ENCODE measurements at places on chromosomes 4 and X.

DNA sequence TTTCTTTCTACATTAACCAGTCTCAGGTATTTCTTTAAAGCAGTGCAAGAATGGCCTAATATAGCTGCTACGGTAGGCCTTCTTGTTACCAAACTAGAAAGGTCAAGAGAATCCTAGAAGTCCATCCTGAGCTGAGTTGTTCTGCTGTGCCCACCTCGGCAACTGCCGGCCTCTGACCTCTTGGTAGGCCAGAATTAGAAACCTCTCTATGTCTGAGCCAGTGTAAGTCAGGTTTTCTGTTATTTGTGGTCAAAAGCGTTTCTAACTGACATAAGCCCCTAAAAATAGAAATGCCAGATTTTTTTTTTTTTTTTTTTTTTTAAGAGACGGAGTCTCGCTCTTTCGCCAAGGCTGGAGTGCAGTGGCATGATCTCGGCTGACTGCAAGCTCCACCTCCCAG lies 43.1 kb downstream of the SOWAHB start:
- DNase-seq = no peak

- DNase-seq = no peak
These were observed 547 bp upstream of the PDGFRA start for GRCh38 chr4:54228546-54228945.

DNA sequence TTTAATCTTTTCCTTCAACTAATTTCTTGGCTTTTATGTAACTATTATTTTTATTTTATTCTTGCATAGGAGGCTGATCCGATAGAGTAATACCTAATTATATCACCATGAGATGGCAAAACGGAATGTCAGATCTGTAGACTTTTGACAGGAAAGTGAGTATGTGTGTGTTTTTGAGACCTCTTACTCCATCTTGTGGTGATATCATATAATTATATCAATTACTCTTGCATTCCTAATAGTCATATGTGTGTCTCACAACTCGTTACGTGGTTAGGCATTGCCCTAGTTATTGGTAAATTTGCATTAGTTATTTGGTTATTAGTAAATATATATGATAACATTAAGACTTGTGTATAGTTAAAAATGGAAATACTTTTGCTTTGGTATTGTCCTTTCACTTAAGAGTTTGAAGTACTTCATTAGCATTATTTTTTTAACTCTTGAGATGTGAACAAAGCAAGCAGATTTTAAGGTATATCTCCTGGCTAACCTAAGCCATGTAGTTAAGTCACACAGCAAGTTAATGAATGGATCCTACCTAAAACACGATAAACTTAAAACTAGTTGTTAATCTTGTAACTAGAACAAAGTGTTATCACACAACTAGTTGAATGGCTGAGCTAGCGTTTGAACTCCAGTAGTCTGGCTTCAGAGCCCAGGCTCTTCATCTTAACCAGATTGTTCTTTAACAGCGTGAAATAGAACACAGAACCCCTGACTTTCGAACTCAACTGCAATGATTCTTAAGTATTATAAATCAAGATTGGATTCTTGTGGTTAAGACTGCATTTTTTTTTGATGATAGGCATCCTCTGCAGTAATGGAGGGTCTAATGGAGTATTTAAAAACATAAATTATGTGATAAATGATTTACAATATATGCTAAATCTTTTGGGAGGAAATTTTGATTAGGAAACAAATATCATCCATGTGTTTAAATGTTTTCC lies 67.1 kb downstream of the PGRMC2 start:
- peak; percentile 44 for DNase-seq

DNA sequence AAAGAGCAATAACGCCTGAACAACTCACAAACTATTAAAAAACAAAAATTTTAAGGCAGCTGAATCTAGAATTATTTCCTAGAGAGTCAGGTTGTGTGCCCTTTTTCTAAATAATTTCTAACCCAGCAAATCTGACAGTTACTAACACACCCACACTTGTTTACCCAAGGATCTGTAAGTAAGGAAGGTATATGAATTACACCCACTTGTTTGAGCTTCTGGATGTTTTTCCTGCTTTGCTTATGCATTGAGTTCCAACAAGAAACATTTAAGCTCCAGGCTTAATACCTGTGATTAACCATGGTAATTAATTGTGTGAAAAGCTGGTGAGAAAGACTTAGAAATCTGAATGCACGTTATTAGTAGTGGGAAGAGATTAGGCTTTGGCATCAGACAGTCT lies 1.5 kb downstream of the NIPAL1 start:
- no peak for DNase-seq

DNA sequence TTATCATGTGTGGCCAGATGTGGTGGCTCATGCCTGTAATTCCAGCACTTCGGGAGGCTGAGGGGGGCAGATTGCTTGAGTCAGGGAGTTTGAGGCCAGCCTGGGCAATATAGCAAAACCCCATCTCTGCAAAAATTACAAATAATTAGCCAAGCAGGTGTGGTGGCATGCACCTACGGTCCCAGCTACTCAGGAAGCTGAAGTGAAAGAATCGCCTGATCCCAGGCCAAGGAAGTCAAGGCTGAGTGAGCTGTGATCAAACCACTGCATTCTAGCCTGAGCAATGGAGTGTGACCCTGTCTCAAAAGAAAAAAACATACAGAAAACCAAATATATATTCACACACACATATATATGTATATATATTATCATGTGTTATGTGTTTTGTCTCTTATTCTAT lies 15.0 kb downstream of the APELA start:
- no peak for DNase-seq

- peak; percentile 77 for DNase-seq
These were observed 40.2 kb upstream of the HS3ST1 start for GRCh38 chr4:11468901-11469300.

GRCh38 chrX:44071070-44071645 lies 98.0 kb upstream of the NDP start:
- DNase-seq = no peak

GRCh38 chrX:140912606-140913005 lies 89.8 kb upstream of the SPANXB1 start:
- DNase-seq = no peak

- no peak for DNase-seq
These were observed 60.5 kb downstream of the NELFA start for GRCh38 chr4:1948232-1948631.

DNA sequence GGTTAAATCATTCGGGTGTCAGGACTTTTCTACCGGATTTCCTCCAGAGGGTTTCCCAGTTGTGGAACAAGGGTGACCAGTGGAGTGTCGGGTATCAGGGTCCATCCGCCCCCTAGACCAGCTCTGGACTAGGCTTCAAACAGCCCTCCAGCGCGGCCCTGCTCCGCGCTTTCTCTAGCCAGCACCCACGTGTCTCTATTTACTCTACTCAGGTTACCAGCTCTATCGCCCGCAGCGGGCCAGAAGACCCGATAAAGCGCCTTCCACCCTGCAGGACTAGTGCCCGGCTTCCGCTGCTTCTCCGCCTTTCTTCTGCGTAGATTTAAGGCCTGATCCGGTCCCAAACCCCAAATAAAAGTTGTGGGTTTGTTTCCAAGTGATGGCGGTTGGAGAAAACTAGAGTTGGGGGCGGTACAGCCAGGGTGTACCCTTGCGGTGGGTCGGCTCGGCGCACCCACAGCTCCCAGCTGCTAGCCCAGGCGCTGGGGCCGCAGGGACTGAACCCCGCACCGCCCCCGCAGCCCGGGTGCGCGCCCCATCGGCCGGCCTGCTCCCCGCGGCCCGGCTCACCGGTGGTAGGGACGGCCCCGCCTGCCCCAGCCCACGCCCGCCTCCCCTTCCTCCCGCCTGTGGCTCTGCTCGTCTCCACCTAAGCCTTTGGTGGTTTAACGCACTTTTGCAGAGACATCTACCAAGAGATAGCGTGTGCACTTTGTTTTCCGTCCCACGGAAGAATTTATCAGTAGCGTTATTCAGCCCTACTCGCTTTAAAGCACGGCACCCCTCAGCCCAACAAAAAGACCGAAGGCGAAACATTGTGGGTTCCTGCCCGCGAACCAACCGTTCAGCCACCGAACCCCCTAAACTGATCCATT lies 2.1 kb downstream of the LEF1 start:
- DNase-seq = peak; percentile 23

DNA sequence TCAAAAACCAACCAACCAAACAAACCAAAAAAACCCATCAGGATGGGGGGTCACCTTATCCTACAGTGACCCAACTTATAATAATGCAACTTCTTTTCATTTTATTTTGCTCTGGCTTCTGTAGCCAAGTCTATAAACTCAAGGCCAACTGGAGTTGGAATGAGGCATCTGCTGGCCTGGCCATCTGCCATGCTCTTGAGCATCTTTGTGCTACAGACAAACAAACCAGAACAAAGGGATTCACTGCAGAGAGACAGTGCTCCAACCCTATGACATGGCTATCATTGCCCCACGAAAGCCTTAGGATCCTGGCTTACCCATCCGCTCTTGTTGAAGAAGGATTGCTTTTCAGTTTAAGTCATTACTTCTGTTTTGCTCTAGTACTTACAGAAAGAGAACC lies 49.2 kb upstream of the SCRG1 start:
- peak; percentile 1 for DNase-seq

DNA sequence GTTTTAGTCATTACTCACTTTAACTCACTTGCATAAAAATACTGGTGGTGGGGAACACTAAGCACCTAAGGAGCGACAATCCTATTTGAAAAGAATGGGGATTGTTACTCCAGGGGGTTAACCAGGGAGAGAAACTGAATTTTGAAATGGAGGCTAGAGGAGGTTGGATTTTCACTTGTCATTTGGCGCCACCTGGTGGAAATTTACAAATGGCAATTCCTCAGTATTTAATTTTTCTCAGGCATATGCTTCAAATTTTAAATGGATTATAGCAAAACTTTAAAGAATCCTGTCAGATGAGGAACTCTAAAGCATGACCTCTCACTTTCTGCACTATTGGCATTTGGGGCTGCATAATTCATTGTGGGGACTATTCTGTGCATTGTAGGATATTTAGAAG lies 2.7 kb upstream of the GEMIN8 start:
- DNase-seq = peak; percentile 59

- no peak for DNase-seq
These were observed 51.7 kb upstream of the CHRNA9 start for GRCh38 chr4:40283413-40283812.

GRCh38 chr4:56806666-56807065 lies 14.8 kb downstream of the SPINK2 start:
- DNase-seq = no peak

DNA sequence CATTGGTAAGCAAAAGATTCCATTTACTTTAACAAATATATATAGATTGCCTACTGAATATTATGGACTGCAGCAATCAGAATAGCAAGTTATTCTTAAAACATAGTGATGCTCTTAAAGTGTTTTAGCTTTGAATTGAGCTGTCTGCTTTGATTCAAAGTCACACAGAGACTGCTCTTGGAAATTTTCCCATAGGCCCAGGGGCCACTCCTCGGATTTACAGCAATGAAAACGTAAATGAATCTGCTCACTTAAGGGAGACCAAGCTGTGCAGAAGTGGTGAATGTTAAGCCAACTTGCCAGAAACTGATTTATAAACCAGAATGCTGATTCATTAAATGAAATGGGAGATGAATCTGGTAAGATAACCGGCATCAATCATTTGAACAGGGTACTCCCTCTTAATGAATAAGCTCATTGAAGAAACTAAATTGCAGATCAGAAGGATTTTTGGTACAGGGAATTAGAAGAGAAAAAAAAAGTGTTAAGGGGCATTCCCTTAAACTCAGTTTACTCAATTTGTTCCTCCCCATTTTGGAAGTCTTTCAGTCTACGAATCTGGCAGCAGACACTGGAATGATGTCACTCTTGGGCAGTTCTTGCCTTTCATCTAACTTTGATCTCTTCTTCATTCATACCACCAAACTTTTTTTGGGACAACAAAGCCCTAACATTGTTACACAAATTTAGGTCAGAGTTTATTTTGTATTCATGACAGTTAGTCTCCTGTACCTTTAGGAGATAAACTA lies 363.3 kb upstream of the MAGEB2 start:
- no peak for DNase-seq

DNA sequence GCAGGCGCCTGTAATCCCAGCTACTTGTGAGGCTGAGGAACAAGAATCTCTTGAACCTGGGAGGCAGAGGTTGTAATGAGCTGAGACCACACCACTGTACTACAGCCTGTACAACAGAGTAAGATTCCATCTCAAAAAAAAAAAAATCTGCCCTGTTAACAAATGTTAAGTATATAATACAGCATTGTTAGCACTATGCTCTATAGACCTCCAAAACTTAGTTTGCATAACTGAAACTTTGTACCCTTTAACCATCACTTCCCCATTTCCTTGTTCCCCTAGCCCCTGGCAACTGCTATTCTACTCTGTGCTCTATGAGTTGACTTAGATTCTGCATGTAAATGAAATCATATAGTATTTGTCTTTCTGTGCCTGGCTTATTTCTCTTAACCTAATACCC lies 76.7 kb downstream of the TAB3 start:
- DNase-seq = no peak

- DNase-seq = no peak
These were observed 218.4 kb downstream of the ARHGAP10 start for GRCh38 chr4:147950261-147950660.

DNA sequence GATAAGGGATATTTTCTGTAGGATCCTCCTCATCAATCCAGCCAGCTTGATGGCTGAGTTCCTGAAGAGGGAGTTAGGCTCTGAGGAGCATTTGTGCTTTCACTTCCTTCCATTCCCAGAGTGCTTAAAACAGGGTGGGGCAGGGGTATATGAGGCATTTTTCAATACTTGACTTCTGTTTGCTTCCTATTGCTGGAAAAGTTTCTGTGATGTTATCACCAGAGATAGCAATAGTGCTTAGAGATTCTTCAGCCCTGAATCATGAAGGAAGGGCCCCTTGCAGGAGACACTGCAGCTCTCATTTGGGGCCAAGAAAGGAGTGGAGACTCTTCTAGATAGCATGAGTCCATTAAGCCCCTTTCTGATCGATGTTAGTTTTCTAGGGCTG lies 166.7 kb upstream of the RPS6KA3 start:
- DNase-seq = no peak

DNA sequence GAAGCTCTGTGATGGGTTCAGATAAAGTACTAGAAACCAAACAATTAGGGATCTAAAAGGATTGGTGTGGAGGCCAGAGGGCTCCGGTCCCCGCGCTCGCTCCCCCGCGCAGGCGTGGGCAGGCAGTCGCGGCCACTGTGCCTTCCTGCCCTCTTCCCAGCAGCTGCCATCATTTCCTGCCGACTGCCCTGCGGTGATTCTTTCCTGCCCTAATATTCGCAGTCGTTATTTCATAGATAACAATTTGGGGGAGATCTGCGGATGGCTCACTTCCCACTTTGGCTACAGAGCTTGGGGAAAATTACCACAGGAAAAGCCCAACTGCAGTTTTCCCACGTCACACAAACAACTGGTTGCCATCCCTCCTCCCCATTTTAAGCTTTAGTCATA lies 2.2 kb downstream of the GRIA2 start:
- DNase-seq = no peak

- no peak for DNase-seq
These were observed 45.1 kb upstream of the HSD17B10 start for GRCh38 chrX:53479301-53479700.

- peak; percentile 85 for DNase-seq
These were observed 714.5 kb upstream of the TENM3 start for GRCh38 chr4:181528570-181529184.

DNA sequence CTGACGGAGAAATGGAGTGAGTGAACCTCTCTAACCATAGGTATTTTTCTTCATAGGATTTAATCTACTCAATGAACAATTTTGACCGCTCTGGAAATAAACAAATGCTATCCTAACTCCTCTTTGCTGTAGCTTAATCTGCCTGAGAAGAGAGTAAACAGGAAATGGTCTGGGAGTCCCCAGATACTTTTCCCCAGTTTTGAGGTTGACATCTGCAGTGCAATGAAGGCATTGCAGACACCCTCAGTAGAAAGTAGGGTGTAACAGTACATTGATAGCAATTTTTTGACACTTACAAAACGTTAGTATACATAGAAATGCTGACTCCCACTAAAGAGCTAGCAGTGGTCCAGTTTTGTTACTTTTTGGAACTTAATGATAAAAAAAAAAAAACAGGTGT lies 495.9 kb upstream of the FAM241A start:
- no peak for DNase-seq
